NCI-H524 treated with DMSO at 0.1 percent for 48 hours (cell line): ENCODE measurements at places on chromosomes 4 and X.

- DNase-seq: no peak
These were observed 126.2 kb downstream of the MAPK10 start for GRCh38 chr4:86233681-86234080.

GRCh38 chr4:105236916-105237311 lies 90.2 kb downstream of the TET2 start:
- no peak for DNase-seq

DNA sequence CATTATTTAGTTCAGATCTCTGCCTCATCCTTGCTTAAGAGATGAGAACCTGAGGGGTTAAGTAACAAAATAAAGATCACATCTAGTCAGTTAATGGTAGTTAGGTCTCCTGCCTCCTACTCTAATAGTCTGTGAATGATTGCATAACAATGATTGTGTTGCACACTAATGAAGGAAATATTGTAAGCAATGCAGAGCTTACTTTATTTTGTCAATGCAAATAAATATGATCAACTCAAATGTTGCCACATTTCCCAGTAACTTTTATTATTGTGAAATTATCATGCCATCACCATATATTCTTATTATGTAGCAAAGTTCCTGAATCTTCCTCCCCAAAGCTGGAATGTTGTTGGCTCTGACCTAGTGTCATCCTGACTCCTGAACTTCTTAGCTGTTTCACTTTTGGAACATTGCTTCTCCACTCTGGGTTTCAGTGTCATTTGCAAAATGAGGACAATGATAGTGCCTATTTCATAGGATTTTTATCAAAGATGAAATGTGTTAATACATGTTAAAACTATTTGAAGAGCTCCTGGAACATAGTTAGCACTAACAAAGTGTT lies 17.0 kb upstream of the GABRA4 start:
- no peak for DNase-seq

- DNase-seq: no peak
These were observed 147.4 kb upstream of the FGF13 start for GRCh38 chrX:138858951-138859350.

GRCh38 chr4:149370785-149371420 lies 444.7 kb downstream of the IQCM start:
- no peak for DNase-seq
